ENCODE measurements at places on chromosomes 6 and 20. TPM values are rescaled to one million over a fixed set of nuclear protein-coding genes. Genes with fewer than 3 reads are reported as not detected.

DNA sequence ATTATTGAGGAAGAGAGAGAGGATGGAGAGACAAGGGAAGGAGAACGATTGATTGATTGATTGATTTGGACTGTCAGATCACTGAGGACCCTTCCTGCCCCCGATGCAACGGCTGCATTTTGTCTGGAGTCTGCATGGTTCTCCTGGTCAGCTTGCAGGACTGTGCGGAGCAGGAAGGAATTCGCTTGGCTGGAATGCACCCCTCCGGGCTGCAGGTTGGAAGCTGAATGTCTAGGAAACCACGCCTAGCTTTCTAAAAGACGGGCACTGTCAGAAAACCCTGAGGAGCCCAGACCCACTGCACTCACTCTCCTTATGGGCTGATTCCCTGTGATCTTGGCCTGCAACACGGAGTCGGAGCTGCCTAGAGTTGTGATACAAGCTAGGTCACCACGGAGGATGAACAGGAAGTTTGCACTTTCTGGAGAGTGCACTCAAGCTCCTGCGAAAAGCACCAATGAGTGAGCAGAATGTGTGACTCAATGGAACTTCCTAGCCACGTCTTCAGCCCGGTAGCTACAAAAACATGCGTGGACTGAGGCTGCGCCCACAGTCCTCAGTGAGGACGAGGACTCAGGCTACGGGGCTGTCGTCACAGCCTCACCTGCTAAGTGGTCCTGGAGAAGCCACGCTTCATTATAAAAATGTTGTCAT is 14.4 kb downstream of the DACT2 start:
- no peaks in the 10 kb centered on the region for H3K4me1 ChIP-seq
- no peak overlapping the region for H3K27ac ChIP-seq
- no peak overlapping the region for H3K4me3 ChIP-seq
- no peaks in the 10 kb centered on the region for H3K36me3 ChIP-seq

Gene AGER
- total RNA-seq: 0.28 TPM

Gene KIAA0408
- 0.90 TPM for total RNA-seq

Gene PPT2
- total RNA-seq: 3.2 TPM

- no peak overlapping the region for H3K4me3 ChIP-seq
- H3K36me3 ChIP-seq: peaks cover 28% of the 10 kb centered on the region
- H3K27ac ChIP-seq: no peak overlapping the region
- H3K27me3 ChIP-seq: no peaks in the 10 kb centered on the region
- peak; percentile 51 for DNase-seq
These were observed 29.6 kb upstream of the SMIM26 start for GRCh38 chr20:18537651-18538050.

Gene SIRPG
- not detected for total RNA-seq

DNA sequence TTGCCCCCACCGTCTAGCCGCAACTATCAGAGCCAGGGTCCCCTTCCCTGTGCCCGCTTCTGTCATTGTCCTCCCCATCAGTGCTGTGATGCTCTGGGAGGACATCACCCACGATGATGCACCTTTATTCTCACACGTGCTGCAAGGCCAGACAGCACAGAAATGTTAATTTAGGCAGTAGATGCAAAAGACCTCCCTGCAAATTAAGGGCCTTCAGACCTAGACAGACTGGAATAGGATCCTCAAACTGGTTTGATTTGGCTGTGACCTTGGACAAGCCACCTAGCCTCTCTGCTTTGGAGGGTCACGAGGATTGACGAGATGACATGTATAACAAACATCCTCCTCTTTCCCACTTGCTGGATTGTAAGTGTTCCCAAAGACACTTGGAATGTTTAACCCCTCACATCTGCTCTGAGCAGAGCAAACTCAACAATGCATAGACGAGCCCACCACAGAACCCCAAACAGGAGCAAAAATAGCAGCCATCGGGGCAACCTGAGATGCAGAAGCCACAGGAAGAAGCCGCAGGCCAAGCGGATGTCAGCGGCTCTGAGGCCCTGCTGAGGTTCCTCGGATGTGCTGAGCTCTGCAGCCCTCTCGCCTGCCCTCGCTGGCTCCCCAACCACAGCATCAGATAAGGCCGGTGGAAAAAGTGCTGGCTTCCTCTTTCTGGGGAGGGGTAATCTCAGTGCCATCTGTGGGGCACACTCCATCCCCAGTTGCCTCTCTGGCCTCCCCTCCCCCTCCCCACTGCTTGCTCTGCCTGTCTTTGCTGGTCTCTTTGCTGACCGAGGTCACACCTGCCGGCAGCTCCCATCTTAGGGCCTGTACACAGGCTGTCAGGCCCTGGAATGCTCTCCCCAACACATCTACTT is 35.3 kb downstream of the TOX2 start:
- no peak for DNase-seq
- H3K4me1 ChIP-seq: peaks cover 28% of the 10 kb centered on the region
- H3K27me3 ChIP-seq: no peaks in the 10 kb centered on the region
- H3K27ac ChIP-seq: no peak overlapping the region

- peaks cover 75% of the 10 kb centered on the region for H3K4me1 ChIP-seq
- no peak for DNase-seq
- peak overlapping the region; percentile 98 for H3K27ac ChIP-seq
- H3K27me3 ChIP-seq: no peaks in the 10 kb centered on the region
These were observed 326 bp downstream of the ZMYND8 start for GRCh38 chr20:47356220-47356525.
